Breast epithelium (tissue), 4 donors: ENCODE measurements at places on chromosomes 1 and 21. TPM values are rescaled to one million over a fixed set of nuclear protein-coding genes. Genes with fewer than 3 reads are reported as not detected.
A peak's percentile ranks its signal among the peaks of the same experiment; 100 is the strongest.

DNA sequence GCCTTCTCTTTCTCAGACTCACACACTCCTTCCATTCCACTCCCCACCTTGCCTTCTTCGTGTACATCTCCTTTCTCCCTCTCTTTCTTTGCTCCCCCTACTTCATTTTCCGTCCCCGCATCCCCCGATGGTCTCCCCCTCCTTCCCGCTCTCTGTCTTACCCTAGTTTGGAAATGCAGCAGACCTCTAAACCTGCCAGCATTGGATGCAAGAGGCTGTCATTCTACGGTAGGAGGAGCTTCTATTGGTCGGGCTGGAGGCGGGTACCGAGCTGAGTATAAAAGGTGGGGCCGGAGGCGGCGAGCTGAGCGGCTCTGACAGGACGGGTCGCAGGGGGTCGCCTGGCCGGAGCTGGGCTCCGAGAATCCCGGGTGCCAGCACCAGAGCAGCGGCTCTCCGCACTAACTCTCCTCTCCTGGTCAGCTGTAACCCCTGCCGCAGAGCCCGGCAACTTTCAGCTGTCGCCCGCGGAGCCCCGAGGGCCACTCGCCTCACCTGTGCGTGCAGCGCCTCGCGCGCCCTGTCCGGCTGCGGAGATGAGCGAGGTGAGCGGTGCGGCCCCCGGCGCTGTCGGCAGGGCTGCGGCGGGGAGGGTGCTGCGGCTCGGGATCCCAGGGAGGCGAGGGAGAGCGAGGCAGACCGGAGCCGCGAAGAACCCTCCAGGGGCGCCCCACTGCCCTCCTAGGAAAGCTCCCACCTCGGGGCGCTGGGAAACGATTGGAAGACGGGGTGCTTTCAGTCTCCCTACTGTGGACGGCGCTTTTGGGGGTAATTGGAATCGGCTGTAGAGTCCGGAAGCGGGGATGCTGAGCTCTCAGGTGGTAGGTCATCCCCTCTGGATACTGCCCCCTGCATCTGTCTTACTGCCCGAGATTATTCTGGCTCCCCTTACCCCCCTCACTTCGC lies at the start of gene PCP4L1:
TSS of gene PCP4L1 (plus strand) at position 307 of the 906 bp plus-strand sequence. CDS start at position 537, 230 bp downstream.
- H3K27ac ChIP-seq, result no peak within 1 kb of the TSS
- H3K4me3 ChIP-seq, result peak within 1 kb of the TSS; percentile 26
- H3K36me3 ChIP-seq, result no peaks in the 10 kb centered on the region
- peaks cover 16% of the 10 kb centered on the region for H3K27me3 ChIP-seq
- no peak for DNase-seq

- no peaks in the 10 kb centered on the region for H3K36me3 ChIP-seq
- no peaks in the 10 kb centered on the region for H3K4me1 ChIP-seq
- H3K27me3 ChIP-seq, result no peaks in the 10 kb centered on the region
- no peak for DNase-seq
- H3K4me3 ChIP-seq, result no peak overlapping the region
- H3K27ac ChIP-seq, result no peak overlapping the region
These were observed 72.4 kb downstream of the NTNG1 start for GRCh38 chr1:107213225-107213624.

GRCh38 chr1:16087733-16088132 lies 14.3 kb upstream of the FAM131C start:
- H3K27me3 ChIP-seq, result no peaks in the 10 kb centered on the region
- H3K27ac ChIP-seq, result peak overlapping the region; percentile 21
- no peaks in the 10 kb centered on the region for H3K4me1 ChIP-seq
- H3K36me3 ChIP-seq, result no peaks in the 10 kb centered on the region

DNA sequence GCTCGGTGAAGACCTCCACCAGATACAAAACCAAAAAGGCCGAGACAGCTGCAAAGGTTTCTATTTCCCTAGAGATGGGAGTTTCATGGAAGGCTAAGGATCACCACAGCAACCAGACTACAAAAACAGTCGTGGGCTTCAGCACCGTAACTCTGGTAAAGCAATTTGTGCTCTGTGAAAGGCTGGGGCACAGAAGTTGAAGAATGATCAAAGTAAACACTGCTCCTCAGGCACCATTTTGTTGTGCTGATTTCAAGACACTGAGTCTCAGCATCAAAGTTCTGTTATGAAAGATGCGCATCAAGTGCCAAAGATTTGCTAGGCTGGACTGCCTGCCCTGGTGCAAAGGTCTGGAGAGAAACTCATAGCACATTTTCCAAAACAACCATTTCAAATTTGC lies 116.2 kb downstream of the TGFBR3 start:
- no peak overlapping the region for H3K4me3 ChIP-seq
- no peaks in the 10 kb centered on the region for H3K4me1 ChIP-seq
- H3K36me3 ChIP-seq, result no peaks in the 10 kb centered on the region
- DNase-seq, result no peak
- H3K27ac ChIP-seq, result peak overlapping the region; percentile 46

DNA sequence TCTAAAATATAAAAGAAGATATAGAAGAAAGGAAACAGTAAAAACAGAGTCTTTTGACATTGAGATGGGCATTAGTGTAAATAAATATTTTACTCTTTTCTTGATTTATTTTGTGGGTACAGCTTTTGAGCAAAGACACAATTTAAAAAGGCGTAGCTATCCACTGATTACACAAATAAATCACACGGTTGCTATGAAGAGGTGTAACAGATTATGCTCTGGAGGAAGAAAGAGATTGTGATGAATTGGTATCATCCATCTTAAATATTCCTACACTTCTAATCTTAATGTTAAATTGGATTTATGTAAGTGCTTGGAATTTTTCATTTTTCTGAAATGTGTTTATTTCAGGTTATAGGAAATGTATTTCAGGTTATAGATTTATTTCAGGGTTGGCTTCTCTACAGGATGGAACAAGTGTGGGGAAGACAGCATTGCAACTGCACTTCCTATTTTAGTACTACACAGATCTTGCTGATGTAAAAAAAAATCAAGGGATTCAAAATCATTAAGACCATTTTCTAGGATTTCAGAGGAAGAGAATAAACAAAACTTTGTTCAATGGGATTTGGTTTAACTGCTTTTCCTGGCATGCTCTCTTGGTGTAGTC lies 15.3 kb downstream of the XCL1 start:
- no peak overlapping the region for H3K4me3 ChIP-seq
- H3K36me3 ChIP-seq, result no peaks in the 10 kb centered on the region
- DNase-seq, result no peak
- H3K4me1 ChIP-seq, result no peaks in the 10 kb centered on the region
- no peak overlapping the region for H3K27ac ChIP-seq

DNA sequence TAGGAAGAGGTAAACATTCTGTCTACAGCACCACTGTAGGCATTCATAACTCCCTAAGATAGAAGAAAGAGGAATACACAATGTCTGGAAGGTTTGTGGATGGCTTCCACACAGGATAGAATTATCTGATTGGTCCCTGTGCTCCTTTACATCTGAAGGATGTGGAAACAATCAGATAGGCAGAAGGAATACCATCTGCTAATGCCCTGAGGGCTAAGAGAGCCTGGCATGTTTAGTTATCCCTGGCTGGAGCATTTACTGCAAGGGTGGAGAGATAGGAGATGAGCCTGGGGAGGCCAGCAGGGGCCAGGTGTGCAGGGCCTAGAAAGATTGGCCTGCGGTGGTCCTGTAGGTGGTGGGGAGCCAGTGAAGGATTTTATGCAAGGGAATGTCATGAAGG lies 8.6 kb upstream of the ACBD3 start:
- no peaks in the 10 kb centered on the region for H3K36me3 ChIP-seq
- no peaks in the 10 kb centered on the region for H3K4me1 ChIP-seq
- no peak for DNase-seq
- no peak overlapping the region for H3K27ac ChIP-seq

DNA sequence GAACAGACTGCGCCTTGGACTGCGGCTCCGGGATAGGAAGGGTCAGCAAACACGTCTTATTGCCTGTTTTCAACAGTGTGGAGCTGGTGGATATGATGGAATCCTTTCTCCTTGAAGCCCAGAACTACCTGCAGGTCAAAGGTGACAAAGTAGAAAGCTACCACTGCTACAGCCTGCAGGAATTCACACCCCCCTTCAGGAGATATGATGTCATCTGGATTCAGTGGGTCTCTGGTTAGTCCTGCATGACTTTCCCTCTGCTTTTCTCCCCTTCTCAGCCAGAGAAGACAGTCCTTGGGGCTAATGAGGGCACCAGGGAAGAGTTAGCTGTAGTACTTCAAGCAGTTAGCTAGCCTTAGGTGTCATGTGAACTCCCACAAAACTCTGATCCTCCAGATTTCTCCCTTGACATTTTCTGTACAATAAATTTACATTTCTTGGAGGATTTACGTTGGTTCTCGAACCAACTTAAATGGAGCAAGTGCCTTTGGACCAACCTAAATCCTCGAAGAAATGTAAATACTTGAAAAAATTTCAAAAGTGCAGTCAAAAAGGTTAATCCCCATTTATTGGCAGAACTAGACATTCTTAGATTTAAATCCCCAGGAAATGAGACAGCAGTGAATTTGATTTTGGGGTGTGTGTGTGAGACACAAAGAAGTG lies 20.9 kb downstream of the NTMT2 start:
- no peaks in the 10 kb centered on the region for H3K27me3 ChIP-seq
- DNase-seq, result no peak
- no peaks in the 10 kb centered on the region for H3K4me1 ChIP-seq
- no peaks in the 10 kb centered on the region for H3K36me3 ChIP-seq

Gene DMRTA2
- total RNA-seq, result not detected

- no peaks in the 10 kb centered on the region for H3K36me3 ChIP-seq
These were observed 719.4 kb upstream of the PTBP2 start for GRCh38 chr1:96002201-96002600.

Gene A3GALT2
- total RNA-seq, result not detected

- DNase-seq, result no peak
- no peaks in the 10 kb centered on the region for H3K4me1 ChIP-seq
- no peak overlapping the region for H3K4me3 ChIP-seq
- H3K27ac ChIP-seq, result no peak overlapping the region
These were observed 193.2 kb downstream of the DHRS3 start for GRCh38 chr1:12424793-12425192.
